Activated T-helper 17 cell treated with anti-CD3 and anti-CD28 coated beads, Interleukin-2, amount 50 U/mL, for 72 hours (primary cell): ENCODE measurements at places on chromosomes 12 and 14.

- peak; percentile 48 for ATAC-seq
Measured at GRCh38 chr12:11762723-11763326, 113.4 kb downstream of the ETV6 start.

GRCh38 chr12:120708651-120709050 lies 1.6 kb upstream of the UNC119B start:
- no peak for ATAC-seq

GRCh38 chr14:59360923-59361794 lies 104.0 kb downstream of the GPR135 start:
- ATAC-seq: no peak

DNA sequence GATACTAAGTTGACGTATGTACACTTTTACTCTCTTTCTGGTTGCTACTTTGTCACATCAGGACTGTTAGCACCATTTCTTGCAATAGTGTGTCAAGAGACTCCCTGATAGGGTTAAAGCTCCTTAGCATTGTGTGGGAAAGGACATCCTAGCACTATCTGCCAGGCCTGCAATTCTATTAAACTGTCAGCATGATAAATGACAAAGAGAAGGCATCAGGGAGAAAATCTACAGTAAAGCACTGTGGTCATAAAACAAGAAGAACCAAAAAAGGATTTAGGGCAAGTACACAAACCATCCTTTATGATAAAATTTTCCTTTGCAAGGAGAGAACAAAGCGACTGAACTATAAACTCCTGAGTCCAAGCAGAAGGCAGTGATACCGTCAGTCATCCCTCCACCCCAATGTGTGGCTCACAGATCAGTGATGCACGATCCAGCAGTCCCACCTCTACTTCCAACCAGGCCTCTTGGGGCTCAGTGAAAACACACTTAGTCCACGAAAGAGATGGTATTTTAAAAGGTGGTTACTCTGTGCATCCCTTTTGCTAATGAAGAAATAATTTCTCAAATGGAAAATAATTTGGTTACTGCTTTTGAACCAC lies 31.4 kb upstream of the SLC35F4 start:
- ATAC-seq: no peak

DNA sequence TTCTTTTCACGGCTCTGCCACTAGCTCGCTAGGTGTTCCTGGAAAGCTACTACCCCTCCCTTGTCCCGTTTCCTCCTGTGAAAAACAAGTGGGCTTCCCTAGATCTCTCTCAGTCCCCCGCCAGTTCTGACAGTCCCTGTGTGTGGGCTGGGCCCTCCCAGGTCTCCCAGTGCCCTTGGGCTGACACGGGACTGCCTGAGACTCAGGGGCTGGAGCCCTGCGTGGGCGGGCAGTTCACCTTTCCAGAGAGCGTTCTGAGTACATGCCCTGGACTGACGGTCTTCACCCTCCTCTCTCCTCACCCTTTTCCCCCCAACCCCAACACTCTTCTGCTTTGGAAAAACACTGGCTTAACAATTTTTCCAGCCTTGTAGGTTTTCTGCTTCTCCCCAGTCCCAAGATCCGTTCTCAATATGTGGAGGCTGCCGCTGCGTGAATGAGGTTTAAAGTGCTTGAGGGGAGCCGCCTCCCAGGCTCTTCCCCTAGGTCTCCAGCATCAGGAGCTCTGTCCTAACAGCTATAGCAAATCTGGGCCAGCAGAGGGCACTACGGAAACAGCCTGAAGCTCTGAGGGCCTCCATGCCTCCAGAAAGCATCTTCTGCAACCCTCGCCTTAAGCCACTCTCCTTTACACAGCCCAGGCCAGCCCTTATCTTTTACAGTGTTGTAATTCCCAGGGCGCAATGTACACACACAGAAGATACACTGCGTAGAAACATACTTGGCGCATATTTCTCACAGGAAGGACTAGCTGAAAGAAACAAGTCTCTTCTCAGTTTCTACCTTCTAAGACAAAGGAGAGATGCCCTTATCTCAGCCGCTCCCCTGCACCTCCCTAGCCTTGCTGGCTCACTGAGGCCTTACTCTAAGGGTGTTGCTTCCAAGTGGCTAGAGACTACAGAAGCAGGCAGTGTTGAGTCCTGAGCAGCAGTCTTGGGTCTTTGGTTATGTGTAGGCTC lies 10.4 kb upstream of the DCD start:
- ATAC-seq: peak; percentile 47

- ATAC-seq: no peak
Measured at GRCh38 chr12:80847575-80847974, 90.2 kb downstream of the LIN7A start.

- peak; percentile 46 for ATAC-seq
Measured at GRCh38 chr14:49982501-49982951, 89.6 kb downstream of the ARF6 start.

DNA sequence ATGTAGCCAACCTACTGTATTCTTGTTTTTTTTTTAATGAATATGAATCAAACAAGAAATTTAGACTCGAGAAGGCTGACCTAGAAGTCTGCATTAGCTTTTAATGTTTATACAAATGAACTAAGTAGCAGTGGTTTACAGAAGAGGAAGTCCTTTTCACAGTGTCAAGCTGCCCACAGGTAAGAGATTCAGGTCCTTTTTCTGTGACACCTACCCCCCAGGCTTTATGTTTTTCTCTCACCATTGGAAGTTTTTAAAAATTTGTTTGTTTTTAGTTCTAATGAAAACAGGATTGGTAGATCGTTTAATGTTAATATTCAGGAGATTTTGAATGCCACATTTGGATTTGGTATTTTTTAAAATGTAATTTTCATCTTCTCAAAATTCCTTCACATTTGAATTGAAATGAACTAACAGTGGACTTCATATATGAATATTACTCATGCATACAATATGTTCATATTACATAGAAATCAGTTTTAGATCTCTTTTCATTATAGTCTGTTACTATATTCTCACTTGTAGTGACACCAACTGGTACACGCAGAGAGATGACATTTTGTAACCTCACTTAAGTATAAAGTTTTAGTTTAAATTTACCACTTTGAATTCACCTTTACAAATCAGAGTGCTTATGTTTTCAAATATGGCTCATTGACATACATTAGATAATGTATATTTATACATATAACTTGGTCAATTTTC lies 29.7 kb downstream of the ATF7IP start:
- ATAC-seq: peak; percentile 22
